GM12892 (cell line): ENCODE measurements at places on chromosomes 11 and 22.

DNA sequence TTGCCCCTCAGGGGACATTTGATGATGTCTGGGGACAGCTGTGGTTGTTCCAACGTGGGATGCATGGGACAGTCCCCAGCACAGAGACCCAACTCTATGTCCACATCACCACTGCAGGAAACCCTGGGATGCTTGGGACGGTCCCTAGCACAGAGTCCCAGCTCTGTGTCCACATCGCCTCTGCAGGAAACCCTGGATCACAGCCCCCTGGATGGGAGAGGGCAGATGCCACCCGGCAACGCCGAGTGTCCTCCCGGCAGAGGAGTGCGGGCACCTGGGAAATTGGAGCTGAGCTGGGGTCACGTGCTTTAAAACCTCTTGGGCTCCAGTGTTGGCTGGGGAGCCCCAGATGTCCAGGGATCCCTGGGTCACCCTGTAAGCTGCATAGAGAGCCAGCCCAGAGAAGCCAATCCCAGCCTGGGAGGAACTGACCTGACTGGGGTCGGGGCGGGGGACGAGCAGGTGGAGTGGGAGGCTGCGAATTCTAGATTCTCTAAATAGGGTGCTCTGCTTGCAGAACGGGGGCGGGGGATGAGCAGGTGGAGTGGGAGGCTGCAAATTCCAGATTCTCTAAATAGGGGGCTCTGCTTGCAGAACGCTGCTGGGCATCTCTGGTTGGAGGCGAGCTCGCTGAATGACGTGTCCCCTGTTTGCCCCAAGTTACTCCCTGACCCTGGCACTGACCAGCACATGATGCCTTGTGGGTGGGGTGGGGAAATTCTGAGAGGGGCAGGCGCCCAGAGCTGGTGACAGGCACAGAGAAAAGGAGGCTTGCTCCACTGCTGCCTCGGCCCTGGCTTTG lies 1197.8 kb downstream of the BRD1 start:
- no peak for DNase-seq

DNA sequence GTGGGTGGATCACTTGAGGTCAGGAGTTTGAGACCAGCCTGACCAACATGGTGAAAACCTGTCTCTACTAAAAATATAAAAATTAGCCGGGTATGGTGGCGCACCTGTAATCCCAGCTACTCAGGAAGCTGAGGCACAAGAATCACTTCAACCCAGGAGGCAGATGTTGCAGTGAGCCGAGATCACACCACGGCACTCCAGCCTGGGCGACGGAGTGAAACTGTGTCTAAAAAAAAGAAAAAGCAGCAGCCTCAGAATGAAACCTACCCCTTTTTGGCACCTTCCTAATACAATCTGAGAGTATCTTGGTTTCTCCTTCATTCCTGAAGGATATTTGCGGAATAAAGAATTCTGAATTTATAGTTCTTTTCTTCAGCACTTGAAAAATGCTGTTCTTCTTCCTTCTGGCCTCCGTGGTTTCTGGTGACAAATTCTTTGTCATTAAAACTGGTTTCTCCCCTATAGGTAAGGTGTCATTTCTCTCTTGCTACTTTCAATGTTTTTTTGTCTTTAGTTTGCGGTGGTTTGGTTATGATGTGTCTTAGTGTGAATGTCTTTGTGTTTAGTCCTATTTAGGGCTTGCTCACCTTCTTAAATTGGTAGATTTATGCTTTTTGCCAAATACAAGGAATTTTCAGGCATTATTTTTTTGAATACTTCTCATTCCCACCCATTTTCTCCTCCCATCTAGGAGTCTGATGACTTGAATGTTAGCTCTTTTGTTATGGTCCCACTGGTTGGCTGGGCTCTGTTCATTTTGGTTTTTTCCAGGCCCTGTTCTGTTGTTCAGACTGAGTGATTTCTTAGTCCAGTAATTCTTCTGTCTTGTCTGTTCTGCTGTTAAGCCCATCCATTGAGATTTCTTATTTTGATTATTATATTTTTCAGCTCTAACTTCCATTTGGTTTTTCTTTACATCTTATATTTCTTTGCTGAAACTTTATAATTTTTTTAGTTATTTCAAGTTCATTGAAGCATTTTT lies 15.4 kb downstream of the ASRGL1 start:
- no peak for DNase-seq

DNA sequence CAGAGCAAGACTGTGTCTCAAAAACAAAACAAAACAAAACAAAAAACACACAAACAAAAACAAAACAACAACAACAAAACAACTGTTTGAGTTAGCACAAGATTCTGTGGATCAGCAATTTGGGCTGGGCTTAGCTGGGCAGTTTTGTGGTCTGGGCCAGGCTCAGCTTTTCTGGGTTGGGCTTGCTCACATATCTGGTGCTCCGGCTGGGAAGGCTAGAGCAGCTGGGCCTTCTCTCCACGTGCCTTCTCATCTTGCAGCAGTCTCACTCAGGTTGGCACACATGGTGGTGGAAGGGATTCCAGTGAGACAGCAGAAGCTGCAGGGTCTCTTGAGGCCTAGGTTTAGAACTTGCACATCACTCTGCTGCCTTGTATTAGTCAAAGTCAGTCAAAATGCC lies 35.7 kb downstream of the EIF3F start:
- DNase-seq: no peak

DNA sequence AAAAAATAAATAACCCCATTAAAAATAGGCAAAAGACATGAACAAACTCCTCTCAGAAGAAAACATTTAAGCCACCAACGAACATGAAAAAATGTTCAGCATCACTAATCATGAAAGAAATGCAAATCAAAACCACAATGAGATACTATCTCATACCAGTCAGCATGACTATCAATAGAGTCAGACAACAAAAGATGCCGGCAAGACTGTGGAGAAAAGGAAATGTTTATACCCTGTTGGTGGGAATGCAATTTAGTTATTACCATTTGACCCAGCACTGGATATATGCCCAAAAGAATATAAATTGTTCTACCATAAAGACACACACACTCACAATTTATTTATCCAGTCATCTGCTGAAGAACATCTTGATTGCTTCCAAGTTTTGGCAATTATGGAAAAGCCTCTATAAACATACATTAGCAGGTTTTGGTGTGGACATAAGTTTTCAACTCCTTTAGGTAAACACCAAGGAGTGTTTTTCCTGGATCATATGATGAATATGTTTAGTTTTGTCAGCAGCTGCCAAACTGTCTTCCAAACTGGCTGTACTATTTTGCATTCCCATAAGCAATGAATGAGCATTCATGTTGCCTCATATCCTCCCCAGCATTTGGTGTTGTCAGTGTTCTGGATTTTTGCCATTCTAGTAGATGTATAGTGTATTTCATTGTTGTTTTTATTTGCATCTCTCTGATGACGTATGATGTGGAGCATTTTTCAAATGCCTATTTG lies 28.0 kb downstream of the OR8D1 start:
- no peak for DNase-seq

DNA sequence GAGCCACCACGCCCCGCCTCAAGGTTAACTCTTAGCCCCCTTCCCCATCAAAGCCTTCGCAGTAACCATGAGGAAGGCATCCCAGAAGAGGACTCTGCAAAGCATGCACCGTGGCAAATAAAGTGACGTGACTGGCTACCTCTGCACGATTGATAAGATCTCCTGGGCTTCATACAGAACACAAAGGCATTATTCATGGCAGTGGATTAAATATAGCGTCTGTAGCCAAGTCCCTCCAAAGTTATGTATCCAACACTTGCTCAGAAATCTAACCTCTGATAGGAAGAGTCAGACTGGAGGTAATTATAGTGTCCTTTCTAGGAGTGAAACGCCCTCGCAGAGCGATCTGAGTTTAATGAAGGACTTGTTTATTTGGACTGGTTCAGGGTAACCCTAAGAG lies 22.4 kb downstream of the CPT1A start:
- no peak for DNase-seq

DNA sequence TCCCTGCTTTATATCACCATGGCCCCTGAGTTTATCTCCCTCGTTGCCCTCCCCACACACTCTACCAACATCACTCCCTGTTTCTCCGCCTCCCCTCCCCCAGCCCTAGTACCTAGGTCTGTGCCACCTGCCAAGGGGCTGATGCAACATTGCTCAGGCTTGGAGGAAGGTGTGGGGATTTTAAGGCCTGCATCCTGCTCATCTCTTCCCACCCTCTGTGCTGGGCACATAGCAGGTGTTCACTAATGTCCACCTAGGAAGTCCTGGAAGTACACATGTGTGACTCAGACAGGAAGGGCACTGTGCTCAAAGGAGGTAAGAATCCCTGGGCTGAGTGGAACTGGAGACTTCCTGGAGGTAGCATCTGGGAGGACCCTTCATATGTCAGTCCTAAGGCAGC lies 37.0 kb downstream of the PDE2A start:
- DNase-seq: no peak

GRCh38 chr11:84164728-84165127 lies 878.6 kb upstream of the CCDC90B start:
- DNase-seq: no peak

DNA sequence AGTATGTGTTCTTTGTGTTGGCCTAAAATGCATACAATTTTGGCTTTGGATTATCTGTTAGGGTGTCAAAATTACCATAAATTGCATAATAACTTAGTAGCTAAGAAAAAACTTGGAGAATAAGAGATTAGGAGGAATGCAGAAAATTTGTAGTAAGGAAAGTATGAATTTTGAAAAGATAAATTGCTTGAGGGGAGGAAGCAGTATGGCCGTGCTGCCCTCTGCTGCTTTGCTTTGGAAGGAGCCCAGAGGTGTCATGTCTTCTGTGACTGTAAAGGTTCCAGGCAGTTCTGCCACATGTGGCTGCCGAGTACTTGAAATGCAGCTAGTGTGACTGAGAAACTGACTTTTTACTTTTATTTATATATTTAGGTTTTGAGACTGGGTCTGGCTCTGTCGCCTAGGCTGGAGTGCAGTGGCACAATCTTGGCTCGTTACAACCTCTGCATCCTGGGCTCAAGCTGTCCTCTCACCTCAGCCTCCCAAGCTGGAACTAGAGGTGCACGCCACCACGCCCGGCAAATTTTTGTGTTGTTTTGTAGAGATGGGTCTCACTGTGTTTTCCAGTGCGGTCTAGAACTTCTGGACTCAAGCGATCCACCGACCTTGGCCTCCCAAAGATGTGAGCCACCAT lies 1.8 kb downstream of the ADSL start:
- peak; percentile 45 for DNase-seq

DNA sequence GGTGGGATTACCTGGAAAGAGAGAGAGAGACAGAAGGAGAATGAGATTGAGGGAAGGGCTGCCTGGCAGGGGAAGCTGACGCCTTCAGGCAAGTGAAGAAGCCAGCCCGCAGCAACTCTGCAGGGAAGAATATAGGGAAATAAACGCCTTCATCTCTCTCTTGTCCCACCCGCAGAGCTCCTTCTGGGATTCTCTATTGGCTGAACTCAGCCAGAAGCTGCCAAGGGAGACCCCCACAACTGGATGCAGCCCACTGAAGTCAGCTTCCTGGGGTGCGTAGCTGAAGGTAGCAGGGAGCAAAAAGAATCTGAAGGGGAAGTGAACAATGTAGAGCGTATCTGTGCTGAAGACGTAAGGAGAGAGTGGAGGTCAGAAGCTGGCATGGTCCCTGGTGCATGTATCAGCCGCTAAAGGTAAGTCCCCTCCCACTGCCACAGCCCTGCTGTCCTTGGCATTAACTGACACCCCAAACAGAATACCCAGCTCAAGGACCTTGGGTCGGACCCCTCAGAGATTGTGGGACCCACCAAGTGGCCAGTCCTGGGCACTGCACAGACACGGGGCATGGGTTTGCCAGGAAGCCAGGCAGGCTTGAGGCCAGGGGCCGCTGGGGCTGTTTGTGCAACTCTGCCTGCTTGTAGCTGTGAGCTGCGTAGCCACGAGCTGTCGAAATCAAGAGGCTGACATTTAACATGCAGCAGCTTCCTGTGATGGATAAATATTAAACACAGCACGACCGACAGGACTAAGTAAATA lies 469.9 kb downstream of the MN1 start:
- no peak for DNase-seq

- no peak for DNase-seq
These were observed 158.8 kb downstream of the CTTN start for GRCh38 chr11:70556884-70557741.

DNA sequence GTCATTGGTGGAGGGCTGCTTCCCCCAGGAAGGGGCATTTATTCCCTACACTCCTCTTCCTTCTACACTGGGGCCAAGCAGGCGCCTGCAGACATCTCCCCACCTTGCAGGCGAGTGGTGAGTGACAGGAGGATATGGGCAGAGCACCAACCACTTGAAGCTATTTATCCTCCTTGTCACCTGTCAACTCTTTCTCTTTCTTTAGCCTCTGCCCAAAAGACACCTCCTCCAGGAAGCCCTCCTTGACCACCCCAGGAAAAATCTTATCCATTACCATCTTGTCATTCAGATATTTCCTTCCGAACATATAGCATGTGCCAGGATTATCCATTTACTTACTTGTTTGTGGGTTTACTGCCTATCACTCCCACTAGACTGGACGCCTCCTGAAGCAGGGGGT lies 362.4 kb downstream of the MN1 start:
- no peak for DNase-seq

- no peak for DNase-seq
These were observed 269.0 kb upstream of the PDGFD start for GRCh38 chr11:104432981-104433380.

DNA sequence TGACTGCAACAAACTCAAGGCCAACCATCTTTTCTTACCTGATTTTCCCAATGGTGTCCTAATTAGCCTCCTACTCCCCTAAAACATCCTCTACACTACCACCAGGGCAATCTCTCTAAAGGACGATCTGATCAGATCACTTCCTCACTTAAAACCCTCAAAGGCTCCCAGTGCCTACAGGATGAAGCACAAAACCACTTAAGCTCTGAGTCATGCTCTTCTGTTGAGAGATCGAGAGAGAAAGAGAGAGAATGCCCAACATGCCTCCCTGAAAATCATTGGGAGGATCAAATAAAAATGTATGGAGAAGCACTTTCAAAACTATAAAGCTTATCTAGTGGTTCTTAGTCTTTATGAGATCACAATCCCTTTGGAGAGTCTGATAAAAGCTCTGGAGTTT lies 171.1 kb downstream of the CADM1 start:
- no peak for DNase-seq

DNA sequence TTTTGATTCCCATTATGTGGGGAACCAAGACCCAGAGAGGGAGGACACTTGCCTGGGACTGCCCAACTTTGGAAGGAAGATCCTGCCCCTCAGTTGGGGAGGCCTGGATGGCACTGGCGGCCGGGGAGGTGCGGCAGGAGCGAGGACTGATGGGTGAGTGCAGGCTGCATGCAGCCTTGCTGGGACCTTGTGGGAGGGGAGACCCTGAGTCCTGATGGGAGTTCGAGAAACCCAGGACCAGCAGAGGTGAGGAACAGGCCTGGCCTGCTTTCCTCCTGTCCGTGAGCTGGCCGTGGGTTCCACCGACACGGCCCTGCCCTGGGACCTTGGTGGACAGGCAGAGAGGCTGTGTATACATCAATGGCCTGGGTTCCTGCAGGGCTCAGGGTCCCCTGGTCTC lies 19.3 kb upstream of the SMIM38 start:
- DNase-seq: no peak

GRCh38 chr11:2277933-2278523 lies 7.6 kb upstream of the ASCL2 start:
- DNase-seq: no peak
